Heart left ventricle (tissue), 16 donors: ENCODE measurements at places on chromosomes 4 and X. TPM values are rescaled to one million over a fixed set of nuclear protein-coding genes. Genes with fewer than 3 reads are reported as not detected.

Gene ATP1B4
- total RNA-seq: 6.5 TPM

Gene ANKRD50
- total RNA-seq: 11.5 TPM

Gene GUCY1A1
- 48.7 TPM for total RNA-seq

Gene CYBB
- total RNA-seq: 97.7 TPM

Gene BANK1
- total RNA-seq: 1.1 TPM

Gene KLHL8
- 14.7 TPM for total RNA-seq

DNA sequence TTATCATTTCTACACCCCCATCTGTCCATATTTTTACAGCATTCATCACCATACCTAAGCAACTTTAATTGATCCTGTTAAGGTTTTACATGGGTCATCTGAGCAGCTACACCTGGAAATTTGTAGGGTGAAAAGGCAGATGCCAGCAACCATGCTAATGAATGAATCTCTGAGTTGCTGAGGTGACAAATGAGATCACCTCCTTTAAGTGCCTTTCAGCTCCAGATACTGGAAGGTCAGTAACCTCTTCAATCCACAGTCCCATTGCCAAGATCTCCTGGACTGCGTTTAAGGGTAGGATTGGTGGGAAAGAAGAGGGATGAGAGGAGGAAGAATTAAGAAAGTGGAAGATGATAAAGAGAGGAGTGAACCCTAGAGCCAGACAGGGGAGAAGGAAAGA, 8.5 kb upstream of the BMP3 start:
- no peak for DNase-seq

DNA sequence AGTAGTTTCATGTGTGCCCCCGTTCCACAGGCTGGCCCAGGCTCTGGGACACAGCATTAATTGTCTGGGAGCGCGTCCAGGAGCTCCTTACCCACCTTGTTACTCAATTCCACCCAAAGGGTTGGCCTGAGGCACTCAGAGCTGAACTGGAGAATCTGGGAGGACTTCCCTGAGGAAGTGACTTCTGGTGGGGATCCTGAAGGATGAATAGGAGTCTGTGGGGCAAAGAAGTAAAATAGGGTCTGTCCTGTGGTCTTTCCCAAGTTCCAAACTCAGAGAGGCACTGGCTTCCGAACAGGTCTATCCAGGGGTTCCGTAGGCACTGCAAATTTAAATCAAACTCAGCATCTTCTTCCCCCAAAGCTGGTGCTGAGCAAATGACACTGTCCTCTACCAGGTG, 204.3 kb downstream of the AFAP1 start:
- DNase-seq: no peak

DNA sequence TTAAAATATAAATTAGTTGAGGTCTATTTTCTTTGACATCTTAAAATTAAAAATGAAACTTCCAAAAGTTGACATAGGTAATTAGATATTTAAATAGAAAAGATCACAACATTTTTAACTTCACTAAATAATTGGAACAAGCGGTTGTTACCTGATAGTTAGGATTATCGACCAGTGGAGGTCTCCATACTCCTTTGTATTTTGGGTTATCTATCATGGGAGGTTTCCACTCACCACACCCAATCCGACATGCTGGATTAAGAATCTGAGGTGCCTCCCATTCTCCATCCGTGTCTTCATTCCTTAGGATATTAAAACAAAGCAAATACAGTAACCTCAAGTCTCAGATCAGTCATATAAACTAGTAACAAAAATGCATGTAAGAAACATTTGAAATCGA, 22.2 kb downstream of the SCOC start:
- no peak for DNase-seq

DNA sequence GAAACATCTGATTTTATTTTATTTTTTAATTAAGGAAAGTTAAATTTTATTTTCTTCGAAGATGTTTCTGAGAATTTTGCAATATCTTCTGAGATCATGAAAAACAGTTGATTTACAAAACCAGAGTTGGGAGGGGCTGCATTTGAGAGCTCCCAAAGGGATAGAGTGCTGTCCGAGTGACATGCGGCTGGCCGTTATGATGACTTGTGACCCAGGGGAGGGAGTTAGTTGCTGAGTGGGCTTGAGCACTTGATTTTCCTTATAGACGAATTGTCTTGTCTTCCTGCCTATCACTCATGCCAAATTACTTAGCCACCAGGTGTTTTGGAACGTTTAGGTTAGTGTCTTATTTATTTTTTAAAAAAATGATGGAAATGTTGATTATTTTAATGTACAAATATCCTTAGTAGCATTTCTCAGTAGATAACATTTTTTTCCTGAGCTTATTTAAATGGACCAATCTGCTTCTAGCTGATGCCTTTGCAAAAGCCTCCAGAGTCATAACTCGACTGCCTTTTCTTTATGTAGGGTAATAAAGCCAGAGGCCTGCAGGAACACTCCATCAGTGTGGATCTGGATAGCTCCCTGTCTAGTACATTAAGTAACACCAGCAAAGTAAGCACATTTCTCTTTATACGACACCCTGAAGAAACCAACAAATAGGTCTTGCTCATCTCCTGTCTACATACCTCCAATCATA, 85.2 kb downstream of the PTTG2 start:
- no peak for DNase-seq

DNA sequence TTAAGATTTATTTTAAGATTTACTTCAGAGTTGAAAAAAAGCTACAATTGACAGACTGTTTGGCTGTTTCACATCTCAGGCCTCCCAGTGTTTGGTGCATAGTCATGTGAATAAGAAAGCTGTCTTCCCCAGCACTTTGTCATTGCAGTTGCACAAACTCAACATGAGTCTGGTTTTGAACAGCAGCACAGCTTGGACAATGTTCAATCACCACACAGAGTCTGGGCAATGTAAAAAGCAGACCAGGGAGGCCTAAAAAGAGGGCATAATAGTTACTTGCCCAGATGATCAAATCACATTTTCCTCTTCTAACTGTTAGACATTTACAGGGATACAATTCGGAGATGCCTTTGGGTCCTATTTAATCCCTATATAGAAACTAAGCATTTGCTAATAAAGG, 1055.0 kb downstream of the RPA4 start:
- no peak for DNase-seq

- DNase-seq: no peak
These were observed 28.5 kb downstream of the SASH3 start for GRCh38 chrX:129808158-129808828.

- DNase-seq: no peak
These were observed 1.2 kb upstream of the NEUROG2 start for GRCh38 chr4:112517067-112517634.

- DNase-seq: no peak
These were observed 44.3 kb downstream of the NELFA start for GRCh38 chr4:1964443-1964842.

DNA sequence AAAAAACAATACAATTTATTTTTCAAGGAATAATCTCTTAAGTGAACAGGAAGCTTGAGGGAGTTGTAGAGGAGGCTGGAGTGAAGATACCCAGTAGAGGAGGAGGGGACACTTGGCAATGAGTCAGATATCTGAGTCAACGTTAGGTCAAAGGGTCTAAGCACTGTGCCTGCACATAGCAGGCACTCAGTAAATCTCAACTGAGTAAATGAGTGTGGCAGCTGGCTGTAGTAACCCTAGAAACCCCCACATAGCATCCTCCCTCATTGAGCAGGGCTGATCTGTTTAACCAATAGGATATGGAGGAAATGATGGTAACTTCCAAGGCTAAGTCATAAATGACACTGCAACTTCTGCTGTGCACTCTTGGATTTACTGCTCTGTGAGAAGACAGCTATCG, 186.0 kb upstream of the FAM241A start:
- no peak for DNase-seq

DNA sequence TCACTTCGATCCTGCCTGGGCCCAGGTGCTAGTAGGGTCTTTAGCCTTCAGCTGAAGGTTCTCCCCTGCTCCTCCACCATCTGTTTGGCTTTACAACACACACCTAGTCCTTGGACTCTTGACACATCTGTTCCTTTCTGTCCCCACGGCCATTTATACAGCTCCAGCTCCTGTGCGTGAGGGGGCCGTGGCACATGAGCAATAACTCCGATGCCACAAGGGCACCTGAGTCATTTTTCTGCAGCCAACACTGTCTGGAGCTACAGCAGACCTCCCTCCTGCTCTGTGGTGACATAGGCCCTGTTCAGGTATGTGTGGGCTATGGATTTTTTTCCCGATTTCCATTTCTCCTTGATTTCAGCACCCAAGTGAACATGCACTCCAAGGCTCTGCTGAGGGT, 44.7 kb upstream of the BCOR start:
- no peak for DNase-seq

DNA sequence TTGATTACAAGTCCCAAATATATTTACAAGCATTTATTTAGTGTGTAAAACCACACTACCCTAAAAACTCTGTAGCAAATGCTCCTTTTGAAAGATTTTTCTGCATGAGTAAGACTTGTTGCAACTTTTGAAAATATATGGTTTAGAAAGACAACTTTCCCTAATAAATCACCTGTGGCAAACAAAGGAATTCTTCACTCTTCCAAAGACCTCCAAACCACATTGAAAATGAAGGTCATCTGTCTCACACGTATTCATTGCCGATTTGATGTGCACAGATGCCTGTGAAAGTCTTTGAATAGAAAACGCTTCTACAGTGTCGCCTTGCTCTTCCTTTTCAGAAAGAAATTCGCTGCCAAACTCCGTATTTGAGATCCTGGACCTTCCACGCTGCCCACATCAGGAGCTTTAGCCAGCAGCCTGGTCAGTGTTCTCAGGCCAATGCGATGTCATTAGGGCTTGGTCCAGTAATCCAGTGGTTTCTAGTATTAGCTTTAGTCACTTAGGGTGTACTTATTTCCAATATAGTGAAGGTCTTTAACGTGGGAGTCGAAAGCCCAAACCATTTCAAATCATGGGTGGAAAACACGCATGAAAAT, 22.2 kb downstream of the SPINK2 start:
- DNase-seq: no peak

- no peak for DNase-seq
These were observed 1593.2 kb downstream of the C4orf33 start for GRCh38 chr4:130689181-130689580.

DNA sequence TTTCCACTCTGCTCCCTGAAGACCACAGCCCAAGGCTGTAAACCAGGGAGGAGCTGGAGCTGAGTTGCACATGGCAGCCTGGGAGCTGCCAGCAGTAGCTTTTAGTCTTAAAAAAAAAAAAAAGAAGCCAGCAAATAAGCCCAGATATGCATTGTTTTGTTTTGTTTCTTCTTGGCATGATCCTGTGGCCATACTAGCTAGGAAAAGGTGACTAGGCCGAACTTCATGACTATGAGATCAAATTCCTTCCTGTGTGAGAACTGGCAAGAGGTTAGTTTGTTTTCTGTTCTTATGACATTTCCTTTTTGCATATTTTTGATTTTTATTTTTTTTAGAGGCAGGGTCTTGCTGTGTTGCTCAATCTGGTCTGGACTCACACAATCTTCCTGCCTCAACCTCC, 323.3 kb downstream of the DCTD start:
- DNase-seq: no peak

- no peak for DNase-seq
These were observed 291.9 kb downstream of the SLC7A11 start for GRCh38 chr4:137950286-137950685.

GRCh38 chr4:32477518-32477917, 1757.3 kb downstream of the PCDH7 start:
- no peak for DNase-seq

- DNase-seq: no peak
These were observed 37.0 kb downstream of the HPGDS start for GRCh38 chr4:94305466-94306225.

GRCh38 chrX:68868902-68869800, 40.3 kb downstream of the EFNB1 start:
- no peak for DNase-seq
